ENCODE measurements at places on chromosomes 11 and 22.

GRCh38 chr11:36122671-36123070, 166.6 kb downstream of the COMMD9 start:
- DNase-seq = no peak

GRCh38 chr22:48752451-48753380, 1075.0 kb downstream of the BRD1 start:
- DNase-seq = no peak

- DNase-seq = no peak
Observed at GRCh38 chr11:1271927-1272326, 37.5 kb downstream of the TOLLIP start.

- DNase-seq = no peak
Observed at GRCh38 chr22:41598891-41599635, 9.4 kb upstream of the PMM1 start.
